SJSA1 (cell line): ENCODE measurements at places on chromosomes 3 and 15. TPM values are rescaled to one million over a fixed set of nuclear protein-coding genes. Genes with fewer than 3 reads are reported as not detected.

DNA sequence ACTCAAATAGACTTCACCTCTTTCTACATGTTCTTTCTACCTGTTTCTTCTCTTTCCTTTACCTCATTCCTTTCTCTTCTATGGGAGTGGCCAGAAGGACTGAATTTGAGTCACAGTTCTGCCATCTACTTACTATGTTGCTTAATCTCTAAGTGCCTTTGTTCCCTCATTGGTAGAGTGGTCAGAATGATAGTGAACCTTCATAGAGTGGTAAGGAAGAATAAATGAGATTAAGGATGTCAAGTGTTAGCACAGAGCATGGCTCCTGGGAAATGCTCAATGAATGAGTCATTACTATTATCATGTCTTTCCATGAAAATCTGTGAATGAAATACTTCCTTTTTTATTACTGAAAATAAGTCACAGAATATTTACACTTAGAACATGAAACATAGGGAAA is 17.5 kb downstream of the TMEM207 start:
- no peak overlapping the region for H3K27ac ChIP-seq
- H3K36me3 ChIP-seq = no peaks in the 10 kb centered on the region
- no peak overlapping the region for H3K4me3 ChIP-seq
- DNase-seq = peak; percentile 16
- no peaks in the 10 kb centered on the region for H3K27me3 ChIP-seq
- H3K4me1 ChIP-seq = peaks cover 6% of the 10 kb centered on the region; the same call in 1 of the 2 replicates

GRCh38 chr3:32379831-32380500 is 11.7 kb upstream of the CMTM7 start:
- DNase-seq = no peak
- H3K36me3 ChIP-seq = no peaks in the 10 kb centered on the region
- H3K4me1 ChIP-seq = 0 out of 2 replicates have a peak, but pooled peaks cover 8% of the 10 kb centered on the region
- peaks cover 6% of the 10 kb centered on the region; the same call in 1 of the 2 replicates for H3K27me3 ChIP-seq
- no peak overlapping the region for H3K4me3 ChIP-seq

DNA sequence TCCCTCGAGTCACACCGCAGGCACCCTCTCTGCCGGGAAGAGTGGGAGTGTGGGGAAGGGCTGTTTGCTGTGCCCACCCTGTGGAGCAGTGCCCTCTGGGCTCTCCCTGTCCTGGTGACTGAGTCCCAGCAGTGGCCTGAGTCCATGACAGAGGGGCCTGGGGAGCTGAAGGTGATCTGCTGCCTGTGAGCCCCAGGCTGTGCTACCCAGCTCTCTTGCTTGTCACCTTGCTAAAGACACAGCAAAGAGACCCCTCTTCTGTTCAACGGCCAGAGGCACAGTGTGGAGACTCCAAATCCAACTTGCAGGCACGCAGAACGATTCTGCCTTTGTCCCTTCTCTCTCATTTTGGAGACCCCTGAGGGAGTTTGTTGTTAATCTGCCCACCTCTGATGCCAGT is 232.6 kb downstream of the OPA1 start:
- H3K27me3 ChIP-seq = no peaks in the 10 kb centered on the region
- no peaks in the 10 kb centered on the region for H3K36me3 ChIP-seq
- no peak overlapping the region for H3K4me3 ChIP-seq
- peaks cover 8% of the 10 kb centered on the region for H3K4me1 ChIP-seq
- no peak overlapping the region for H3K27ac ChIP-seq

- no peaks in the 10 kb centered on the region for H3K36me3 ChIP-seq
- no peaks in the 10 kb centered on the region for H3K27me3 ChIP-seq
- H3K27ac ChIP-seq = no peak overlapping the region
- no peak for DNase-seq
Measured at GRCh38 chr3:40511031-40511718, 5.3 kb downstream of the ZNF620 start.

- DNase-seq = no peak
- no peaks in the 10 kb centered on the region for H3K4me1 ChIP-seq
- H3K4me3 ChIP-seq = no peak overlapping the region
- no peaks in the 10 kb centered on the region for H3K27me3 ChIP-seq
- H3K27ac ChIP-seq = no peak overlapping the region
Measured at GRCh38 chr3:148203297-148204010, 494.2 kb upstream of the AGTR1 start.

DNA sequence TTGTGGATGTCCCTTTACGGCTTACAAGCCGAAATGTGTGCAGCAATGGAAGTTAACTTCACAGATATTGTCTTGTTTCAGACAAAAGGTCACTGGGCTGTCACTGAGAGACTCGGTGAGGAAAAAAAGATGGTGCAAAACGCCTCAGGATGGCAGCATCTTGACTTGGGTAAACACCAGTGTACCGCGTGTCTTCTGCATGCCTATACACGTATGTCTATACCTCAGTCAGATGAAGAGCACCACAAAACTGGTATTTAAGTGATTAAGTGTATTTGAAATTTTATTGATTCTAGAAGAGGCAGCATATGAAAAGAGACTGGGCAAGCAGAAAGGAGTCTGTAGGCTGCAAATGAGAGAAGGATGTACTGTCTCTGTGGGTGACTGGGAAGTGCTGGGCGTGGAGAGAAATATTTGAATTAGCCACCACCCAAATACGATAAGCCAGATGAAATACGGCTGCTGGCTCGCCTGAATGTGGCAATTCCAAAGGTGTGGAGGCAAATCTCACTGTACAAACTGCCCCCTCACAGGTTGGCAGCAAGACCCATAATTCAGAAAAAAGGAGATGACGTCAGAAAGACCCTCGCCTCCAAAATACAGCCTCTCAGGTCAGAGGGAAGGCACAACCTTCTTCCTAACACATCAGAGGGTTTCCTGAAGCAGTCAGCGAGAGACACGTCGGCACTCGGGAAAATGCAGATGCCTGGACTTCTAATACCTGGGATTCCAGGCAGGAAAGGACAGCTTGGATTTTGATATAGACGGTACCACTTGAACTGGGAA is 53.4 kb upstream of the NEO1 start:
- no peaks in the 10 kb centered on the region for H3K27me3 ChIP-seq
- no peak for DNase-seq
- no peaks in the 10 kb centered on the region for H3K36me3 ChIP-seq
- peaks cover 11% of the 10 kb centered on the region for H3K4me1 ChIP-seq
- no peak overlapping the region for H3K27ac ChIP-seq
- H3K4me3 ChIP-seq = no peak overlapping the region

GRCh38 chr3:56536735-56537134 is 20.2 kb upstream of the CCDC66 start:
- H3K27ac ChIP-seq = no peak overlapping the region
- no peak for DNase-seq

DNA sequence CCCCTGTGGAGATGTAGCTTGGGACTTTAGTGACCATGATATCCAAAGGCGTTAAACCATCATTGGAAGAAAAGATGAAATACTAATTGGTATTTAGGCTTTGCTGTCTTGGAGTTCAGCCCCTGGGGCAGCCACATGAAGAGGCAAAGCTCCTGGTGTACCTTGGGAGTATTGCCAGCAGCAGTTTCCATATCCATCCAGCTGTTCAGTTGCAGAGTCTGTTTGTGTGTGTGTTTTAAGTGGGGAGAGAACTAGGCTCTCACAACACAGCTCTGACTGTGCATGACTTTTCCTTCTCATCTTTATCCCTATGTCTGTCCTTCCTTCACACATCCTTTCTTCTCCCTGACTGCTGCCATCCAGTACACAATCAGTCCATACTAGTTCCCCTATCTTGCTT is 98.9 kb downstream of the CDIN1 start:
- no peaks in the 10 kb centered on the region for H3K27me3 ChIP-seq
- no peaks in the 10 kb centered on the region for H3K36me3 ChIP-seq
- no peak overlapping the region for H3K27ac ChIP-seq
- no peak for DNase-seq
- no peaks in the 10 kb centered on the region for H3K4me1 ChIP-seq

GRCh38 chr3:85387913-85388505 is 429.2 kb downstream of the CADM2 start:
- no peak for DNase-seq
- no peak overlapping the region for H3K27ac ChIP-seq
- no peaks in the 10 kb centered on the region for H3K36me3 ChIP-seq
- H3K4me1 ChIP-seq = no peaks in the 10 kb centered on the region
- no peak overlapping the region for H3K4me3 ChIP-seq

DNA sequence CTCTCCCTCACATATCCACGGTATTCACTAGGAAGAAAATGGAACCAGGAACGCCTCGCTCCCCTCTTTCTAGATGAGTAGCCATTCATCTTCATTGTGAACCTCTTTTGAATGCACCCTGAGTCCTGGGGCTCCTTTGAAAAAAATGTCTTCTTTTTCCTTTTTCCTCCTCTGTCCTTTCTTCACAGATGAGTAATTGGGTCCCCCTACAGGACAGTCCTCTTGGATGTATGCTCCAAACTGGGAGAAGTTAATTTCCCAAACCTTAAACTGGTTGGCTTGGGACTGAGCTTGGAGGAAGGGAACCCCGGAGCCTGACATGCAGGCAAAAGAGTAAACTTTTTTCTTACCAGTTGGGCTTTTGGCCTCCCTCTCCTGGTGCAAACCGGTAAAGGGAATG is 108.8 kb downstream of the DPH6 start:
- H3K4me1 ChIP-seq = no peaks in the 10 kb centered on the region
- H3K36me3 ChIP-seq = no peaks in the 10 kb centered on the region
- H3K27ac ChIP-seq = no peak overlapping the region
- DNase-seq = no peak

- no peak overlapping the region for H3K27ac ChIP-seq
- no peaks in the 10 kb centered on the region for H3K36me3 ChIP-seq
- no peaks in the 10 kb centered on the region for H3K27me3 ChIP-seq
- no peak overlapping the region for H3K4me3 ChIP-seq
- DNase-seq = peak; percentile 16
Measured at GRCh38 chr3:72549761-72550581, 298.3 kb downstream of the SHQ1 start.

GRCh38 chr15:60172143-60172542 is 168.0 kb downstream of the FOXB1 start:
- H3K36me3 ChIP-seq = no peaks in the 10 kb centered on the region
- H3K4me3 ChIP-seq = no peak overlapping the region
- no peak for DNase-seq
- no peaks in the 10 kb centered on the region for H3K27me3 ChIP-seq

DNA sequence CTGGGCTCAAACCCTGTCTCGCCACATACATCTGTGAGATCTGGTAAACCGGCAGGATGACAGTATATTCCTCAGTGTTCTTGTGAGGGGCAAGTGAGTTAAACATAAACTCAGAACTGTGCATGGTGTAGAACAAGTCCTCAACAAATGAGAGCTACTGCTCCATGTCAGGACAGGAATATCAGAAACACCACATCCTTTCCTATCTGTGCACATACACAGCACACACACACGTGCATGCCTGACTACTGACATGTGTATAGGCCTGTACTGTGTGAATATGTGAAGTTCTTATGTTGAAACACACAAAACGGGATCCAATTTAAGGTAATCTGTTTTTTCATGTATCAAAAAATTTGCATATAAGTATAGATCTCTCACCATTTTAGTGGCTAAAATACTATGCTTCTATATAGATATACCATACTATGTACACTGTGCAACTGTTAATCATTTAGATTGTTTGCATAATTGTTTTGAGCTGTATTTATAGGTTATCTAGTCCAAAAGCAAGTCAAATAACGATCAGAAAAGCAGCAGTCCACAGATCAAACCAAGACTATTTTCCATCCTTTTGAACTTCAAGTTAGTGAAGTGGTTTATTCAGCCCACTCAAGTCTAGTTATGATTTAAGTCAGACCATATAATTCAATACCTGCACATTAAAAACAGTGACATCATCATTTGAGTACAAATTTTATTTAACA is 44.8 kb downstream of the CCR4 start:
- no peaks in the 10 kb centered on the region for H3K36me3 ChIP-seq
- no peak overlapping the region for H3K4me3 ChIP-seq
- no peaks in the 10 kb centered on the region for H3K4me1 ChIP-seq
- no peak overlapping the region for H3K27ac ChIP-seq
- DNase-seq = no peak

DNA sequence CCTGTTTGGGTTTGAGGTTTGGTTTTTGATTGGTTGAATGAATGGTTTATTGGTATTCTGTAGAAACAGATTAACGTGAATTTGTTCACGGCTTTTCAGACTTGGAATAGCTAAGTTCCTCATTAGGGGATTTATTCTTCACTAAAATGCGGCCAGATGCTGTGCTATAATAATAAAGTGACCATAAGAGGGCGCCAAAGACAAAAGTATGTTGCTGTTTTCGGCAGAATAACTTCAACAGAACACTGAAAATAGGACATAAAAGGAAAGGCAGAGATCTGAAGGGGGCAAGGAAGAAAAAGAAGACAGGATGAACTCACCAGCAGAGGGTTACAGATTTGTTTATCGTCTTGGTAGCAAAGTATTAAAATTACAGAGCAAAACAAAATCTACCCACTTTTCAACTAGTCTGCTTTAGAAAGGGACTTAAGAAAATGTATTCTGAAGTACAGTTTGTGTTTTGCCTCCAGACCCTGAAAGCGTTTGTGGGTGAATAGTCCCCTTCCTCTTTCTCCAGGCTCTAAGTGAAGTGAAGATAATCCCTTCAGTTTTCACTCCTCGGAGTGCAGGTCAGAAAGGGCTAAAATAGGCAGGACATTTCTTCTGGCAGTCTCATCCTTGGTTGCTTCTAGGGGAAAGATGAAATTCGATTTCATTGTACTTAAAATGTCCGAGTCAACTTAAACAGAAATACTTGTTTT is 147.6 kb downstream of the IL20RB start:
- H3K36me3 ChIP-seq = no peaks in the 10 kb centered on the region
- DNase-seq = no peak
- no peaks in the 10 kb centered on the region for H3K4me1 ChIP-seq
- H3K4me3 ChIP-seq = no peak overlapping the region
- no peak overlapping the region for H3K27ac ChIP-seq

DNA sequence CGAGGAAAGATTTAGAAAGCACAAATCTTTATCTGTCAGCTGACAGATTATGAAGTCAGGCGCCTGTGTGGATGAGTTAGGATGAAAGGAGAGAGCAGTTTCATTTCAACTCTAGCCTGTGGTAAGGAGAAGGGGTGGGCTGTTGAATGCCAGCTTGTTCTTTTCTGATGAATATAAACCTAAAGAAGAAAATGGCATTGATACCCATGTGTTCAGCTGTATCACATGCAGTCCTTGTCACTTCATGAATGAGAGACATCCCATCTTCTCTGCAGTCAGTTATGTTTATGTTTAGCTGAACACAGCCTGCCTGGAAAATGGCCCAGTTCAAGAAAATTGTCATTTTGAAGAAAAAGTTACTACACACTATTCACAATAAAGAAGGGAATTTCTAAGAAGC is 345.7 kb upstream of the RBMS3 start:
- no peaks in the 10 kb centered on the region for H3K27me3 ChIP-seq
- H3K4me1 ChIP-seq = 0 out of 2 replicates have a peak, but pooled peaks cover 3% of the 10 kb centered on the region
- H3K4me3 ChIP-seq = no peak overlapping the region
- no peak overlapping the region for H3K27ac ChIP-seq
- H3K36me3 ChIP-seq = no peaks in the 10 kb centered on the region

- H3K4me1 ChIP-seq = no peaks in the 10 kb centered on the region
- no peak overlapping the region for H3K27ac ChIP-seq
- no peaks in the 10 kb centered on the region for H3K36me3 ChIP-seq
- DNase-seq = no peak
- H3K4me3 ChIP-seq = no peak overlapping the region
- peaks cover 8% of the 10 kb centered on the region; the same call in 1 of the 2 replicates for H3K27me3 ChIP-seq
Measured at GRCh38 chr15:23472678-23473077, 25.6 kb upstream of the GOLGA6L2 start.

MELTF gene
- 1.7 and 8.2 TPM in 2 replicates for total RNA-seq

SIAH2 gene
- 22.7 and 24.6 TPM in 2 replicates for total RNA-seq

TMOD3 gene
- total RNA-seq = 41.1 and 71.4 TPM in 2 replicates

CLRN1 gene
- total RNA-seq = not detected in 2 replicates

C3orf85 gene
- not detected in 2 replicates for total RNA-seq

CPN2 gene
- not detected in 2 replicates for total RNA-seq

HES1 gene
- total RNA-seq = 39.2 and 44.1 TPM in 2 replicates
